AG04449 (cell line): ENCODE measurements at places on chromosomes 4 and X.

GRCh38 chrX:29617725-29618124 lies 597.6 kb upstream of the MAGEB2 start:
- DNase-seq = no peak

DNA sequence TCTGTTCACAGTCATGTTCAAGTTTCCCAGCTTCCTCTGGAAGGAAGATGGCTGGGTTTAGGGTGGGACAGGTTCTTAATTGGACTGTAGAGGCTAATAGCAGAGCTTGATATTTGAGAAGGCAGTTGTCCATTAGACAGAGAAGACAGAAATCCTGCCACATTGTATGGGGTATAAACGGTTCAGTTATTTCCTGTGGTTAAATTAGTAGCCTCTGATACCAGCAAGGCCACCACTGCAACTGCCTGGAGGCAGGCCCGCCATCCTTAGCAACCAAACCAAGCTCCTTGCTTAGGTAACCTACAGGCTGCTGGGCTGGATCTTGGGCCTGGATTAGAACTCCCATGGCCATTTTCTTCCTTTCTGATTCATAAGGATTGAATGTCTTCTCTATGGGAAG lies 1367.0 kb downstream of the PCDH7 start:
- no peak for DNase-seq

DNA sequence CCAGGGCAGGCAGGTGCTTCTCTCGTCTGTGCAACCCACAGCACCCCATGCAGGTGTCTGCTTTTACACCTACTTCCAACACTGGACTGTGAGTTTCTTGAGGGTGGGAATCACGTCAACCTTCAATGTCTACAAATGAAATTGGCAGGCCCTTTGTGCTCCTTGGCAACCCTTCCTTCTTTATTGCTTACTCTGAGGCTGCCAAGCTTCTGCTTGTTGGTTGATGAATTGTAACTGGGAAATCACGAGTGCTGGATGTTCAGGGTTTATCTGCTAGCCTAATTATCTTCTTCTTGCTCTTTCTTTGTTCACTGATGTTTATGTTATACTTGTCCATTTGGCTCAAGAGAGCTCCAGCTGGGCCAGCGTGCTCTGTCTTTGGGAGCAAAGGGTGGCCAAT lies 2.5 kb upstream of the DGAT2L6 start:
- no peak for DNase-seq

DNA sequence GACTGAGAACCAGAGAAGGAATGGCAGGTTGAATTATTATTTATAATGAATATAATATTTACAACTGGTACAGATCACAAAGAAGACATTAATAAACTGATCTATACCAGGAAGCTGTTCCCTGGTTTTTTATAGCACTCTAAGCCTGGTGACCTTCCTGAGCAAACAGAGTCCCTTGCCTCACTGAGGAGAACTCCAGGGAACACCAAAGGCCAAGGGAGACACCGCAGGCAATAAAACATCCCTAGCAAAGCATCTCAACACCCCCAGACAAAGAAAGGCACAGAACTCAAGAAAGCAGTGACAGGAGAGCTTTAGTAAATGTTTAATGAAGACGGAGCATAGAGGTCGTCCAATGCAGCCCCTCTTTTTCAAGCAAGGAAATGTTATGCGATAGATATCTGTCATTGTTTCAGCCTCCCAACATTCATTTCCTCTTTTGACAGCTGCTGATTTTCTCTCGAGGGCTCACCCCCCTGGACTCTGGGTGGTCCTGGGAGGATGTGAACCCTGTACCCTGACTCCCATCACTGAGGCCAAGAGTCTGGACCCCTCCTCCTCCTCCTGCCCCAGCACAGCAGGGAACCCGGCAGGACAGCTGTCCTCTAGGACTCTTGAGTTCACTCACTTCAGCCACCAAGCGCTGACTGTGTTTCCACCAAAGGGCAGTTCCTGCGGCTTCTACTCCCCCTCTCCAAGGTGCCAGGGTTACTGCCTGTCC lies 342.5 kb upstream of the GATB start:
- DNase-seq = no peak

DNA sequence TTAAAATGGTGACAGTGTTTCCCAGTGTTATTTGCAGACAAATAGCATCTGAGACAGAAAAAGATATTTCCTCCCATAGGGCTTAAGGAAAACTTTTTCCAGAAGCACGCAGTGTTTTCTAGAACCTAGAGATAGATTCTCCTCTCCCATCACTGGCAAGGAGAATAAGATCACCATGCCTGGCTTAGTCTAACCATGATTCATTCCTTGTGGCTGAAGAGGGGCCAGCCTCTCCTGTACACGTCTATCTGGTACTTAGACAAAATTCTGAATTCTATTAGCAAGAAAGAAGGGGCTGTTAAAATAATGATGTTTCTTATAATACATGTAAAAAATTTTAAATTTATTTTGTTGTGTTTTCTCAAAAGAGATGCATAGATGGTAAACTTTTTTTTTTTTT lies 296.1 kb upstream of the LDB2 start:
- no peak for DNase-seq

DNA sequence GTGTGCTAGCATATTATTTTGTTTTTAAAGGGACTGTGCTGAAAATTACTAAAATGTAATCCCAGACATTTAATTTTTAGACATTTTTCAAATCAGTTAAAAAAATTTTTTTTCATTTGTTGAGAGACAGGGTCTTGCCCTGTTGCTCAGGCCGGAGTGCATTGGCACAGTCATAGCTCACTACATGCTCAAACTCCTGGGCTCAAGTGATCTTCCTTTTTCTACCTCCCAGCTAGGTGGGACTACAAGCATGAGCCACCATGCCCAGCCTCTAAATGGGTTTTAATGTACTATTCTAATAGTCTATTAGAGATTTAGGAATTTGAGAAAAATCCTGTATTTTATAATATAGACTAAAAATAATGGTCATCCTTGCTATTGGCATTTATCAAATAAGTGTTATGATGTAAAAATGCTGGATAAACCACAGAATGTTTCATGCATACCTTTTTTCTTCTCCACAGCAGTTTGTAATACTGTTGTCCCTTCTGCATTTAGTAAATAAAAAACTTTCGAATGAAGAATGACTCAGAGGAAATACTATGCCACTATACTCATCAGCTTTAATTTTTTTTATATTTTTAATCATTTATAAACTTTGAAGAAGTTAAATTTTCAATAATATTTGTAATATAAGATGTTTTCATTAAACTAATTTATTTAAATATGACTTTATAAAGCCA lies 29.9 kb downstream of the CPEB2 start:
- DNase-seq = no peak

DNA sequence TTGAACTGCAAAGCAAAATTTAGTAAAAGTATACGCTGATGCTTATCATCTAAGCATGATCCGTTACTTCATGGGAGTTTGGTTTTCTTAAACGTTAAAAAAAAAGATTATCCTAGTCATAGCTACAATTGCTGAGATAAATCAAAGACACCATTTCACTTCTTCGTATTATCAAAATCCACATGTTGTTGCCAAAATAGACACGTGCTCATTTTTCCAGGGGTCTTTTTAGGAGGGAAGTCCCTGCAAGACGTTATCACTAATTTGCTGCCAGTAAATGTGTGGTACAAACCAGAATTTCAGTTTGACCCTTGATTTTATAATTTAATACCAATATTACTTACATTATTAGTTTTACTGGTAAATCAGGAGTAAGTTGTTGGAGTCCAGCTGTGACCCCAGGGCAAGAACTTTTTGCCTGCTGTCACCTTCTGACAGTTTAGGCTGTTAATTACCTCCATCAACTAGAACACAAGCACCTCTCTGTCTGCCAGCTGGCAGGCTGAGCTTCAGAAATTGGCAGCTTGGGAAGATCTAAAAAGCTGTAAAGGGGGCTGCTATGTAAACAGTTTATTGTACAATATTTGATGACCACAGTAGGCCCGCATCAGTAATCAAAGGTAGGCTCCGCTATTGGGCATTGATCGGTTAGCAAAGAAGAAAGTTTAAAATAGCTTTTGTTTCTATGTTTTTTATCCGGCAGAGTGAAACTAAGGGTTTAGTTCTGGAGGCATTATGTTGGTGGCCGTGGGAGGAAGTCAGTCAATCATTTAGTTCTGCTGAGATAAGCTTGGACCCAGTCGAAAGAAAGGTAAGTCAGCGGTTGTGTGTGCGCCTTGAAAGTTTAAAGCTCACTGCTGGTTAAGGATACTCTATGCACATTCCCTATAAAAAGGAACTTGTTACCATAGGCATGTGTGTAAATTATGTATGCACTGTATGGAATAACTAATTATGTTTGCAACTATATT lies 196.4 kb downstream of the FBXO8 start:
- DNase-seq = no peak

DNA sequence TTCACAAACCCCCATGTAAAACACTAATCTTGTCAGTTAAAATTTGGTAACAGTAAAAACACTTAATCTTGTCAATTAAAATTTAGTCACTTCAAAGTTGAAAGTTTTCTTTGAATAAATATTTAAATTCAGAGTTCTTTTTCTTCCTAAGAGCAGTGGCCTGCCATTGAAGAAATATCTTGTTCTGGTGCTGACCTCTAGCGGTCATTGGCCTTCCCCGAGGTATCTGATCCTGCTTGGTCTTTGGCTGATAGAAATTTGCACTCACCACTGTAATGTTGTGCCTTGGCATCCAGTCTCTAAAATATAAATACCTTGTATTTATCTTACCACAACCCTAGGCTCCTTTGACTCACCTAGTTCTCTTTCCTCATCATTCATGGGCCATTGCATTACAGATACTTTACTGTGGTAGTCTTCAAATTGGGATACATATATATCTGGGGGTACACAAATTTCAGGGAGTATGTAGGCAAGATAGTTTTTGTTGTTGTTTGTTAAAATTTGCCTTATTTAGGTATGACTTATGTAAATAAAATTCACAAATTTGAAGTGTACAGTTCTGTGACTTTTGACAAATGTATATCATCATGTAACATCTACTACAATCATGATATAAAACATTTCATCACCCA lies 6.7 kb upstream of the ART3 start:
- DNase-seq = peak; percentile 29

- DNase-seq = no peak
These were observed 55.1 kb upstream of the BCOR start for GRCh38 chrX:40152741-40153344.
